ENCODE measurements at places on chromosomes 7 and 10.

GRCh38 chr7:9955138-9955537 is 1018.5 kb upstream of the PHF14 start:
- DNase-seq, result no peak

GRCh38 chr7:7311001-7311400 is 128.7 kb downstream of the C1GALT1 start:
- DNase-seq, result no peak

GRCh38 chr10:21526188-21526859 is 842 bp upstream of the SKIDA1 start:
- DNase-seq, result peak; percentile 48

DNA sequence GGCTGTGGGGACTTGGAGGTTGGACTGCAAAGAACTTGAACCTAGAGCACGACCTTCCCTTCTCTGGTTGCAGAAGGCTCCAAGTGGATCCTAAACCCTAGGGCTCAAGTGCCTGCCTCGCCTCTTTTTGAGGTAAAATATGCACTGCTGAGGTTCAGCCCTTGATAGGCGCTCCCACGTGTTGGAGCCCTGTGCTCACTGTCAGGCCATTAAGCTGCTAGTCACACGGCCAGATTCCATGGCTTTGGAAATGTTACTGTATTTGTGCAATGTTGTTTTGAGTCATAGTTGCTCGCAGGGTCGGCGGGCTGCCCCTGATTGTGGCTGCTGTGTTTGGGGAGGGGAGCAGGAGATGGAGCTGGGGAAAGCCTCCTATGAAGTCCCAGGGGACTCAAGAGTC is 39.8 kb upstream of the PCBD1 start:
- DNase-seq, result no peak

DNA sequence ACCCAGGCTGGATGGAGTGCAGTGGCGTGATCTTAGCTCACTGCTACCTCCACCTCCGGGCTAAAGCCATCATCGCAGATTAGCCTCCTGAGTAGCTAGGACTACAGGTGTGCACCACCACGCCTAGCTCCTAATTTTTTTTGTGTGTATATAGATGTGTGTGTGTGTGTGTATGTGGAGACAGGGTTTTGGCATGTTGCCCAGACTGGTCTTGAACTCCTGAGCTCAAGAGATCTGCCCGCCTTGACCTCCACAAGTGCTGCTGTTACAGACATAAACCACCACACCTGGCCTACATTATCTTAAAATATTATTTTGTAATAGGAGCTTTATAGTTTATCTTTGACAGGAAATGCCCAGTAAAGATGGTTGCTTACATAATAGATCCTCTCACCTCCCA is 25.0 kb downstream of the FOXP2 start:
- DNase-seq, result no peak

DNA sequence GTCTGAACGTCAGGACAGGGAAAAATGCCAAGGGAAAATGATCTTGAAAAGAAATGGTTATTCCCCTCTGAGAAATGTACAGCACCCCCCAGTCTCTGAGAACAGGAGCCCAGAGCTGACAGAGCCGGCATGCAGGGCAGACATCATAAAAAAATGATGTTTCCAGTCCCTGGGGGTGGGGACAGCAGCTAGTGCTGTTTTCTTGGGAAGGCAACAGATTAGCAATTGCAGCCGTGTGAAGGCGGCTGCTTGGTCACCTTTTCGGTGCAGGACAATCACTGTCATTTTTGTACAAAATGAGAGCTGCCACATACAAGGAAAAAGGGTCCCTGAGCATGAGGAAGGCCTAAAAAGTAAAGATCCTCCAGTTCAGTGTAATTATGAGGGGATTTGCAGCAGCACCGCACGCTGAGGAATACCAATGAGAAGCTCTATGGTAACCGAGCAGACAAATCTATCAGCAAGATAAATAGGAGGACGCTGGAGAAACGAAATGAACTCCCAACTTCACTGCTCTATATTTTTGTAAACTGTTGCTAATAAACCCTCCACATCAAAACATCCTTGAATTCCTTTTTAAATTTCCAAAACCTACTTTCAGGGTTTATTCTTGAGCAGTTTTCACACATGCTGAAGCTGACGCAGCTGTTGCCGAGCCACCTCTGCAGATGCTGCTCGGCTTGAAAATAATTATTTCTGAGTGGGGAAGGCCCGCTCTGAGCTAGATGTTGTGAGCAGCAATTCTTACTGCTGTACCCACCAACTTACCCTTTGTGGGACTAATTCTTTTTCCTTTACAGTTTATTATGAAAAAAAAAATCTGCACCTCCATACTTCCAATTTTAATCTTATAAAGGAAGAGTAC is 98.2 kb upstream of the NEBL start:
- DNase-seq, result no peak

- no peak for DNase-seq
These were observed 39.7 kb upstream of the SLC35B4 start for GRCh38 chr7:134356421-134356936.

DNA sequence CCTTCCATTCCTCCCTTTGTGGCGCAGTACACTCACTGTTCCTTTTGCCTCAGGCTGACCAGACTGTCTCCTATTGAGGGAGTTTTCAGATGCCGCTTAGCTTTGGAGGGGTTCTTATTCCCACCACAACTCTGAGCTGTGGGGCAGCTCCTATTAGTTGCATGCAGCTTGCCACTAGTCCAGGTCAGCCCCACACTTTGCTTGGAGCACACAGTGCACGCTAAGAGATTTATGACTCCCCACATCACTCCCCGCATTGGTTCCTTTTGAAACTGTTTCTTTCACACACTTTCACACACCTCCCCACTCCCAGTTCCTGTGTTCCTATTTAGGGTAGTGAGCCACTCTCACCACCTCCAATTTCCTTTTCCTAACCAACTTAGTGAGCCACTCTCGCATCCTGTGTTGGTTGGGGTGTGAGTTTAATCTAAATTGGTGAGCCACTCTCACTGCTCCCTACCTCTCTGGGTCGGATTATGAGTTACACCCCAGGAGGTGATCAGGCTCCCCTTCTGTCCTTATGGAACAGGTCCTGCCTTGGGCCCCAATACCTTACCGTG is 10.4 kb upstream of the ZNF485 start:
- DNase-seq, result peak; percentile 64

DNA sequence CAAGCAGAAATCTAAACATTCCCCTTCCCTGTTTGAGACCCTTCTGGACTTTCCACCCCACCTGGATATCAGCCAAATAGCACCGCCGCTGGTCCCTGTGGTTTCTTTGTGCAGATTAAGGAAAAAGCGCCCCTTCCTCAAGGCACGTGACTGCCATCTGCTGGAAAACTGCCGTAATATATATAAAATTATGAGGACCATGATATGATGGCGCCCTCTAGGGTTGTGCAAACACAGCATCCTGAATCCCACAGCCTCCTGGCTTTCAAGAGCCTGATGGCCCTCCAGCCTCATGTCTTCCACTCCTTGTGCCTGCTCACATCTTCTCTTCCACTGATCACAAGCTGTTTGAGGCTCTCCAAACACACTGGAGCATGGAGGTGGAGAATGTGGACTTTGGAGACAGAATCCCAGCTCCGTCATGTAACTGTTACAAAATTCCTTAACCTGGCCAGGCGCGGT is 121.3 kb downstream of the MYL10 start:
- DNase-seq, result peak; percentile 62

DNA sequence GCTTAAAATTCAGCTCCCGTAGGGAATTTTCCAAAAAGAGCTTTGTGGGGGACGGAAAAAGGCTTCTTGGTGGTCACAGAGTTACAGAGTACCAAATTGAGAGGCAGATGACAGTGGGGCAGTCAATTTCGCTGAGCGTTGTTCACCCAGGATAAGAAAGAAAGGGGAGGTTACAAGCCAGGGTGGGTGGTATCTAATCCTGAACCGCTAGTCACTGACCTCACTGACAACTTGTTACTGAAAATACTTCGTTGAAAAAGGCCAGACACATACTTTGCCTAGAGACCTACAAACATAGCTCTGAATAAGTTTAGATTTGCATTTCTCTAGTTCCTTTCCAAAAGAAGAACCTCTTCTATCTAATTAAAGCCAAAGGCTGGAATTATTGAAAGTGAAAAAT is at the start of gene CTNNA3:
Gene CTNNA3, minus strand, starts transcription at position 167 of the 400 bp plus-strand sequence.
- DNase-seq, result no peak

- DNase-seq, result no peak
These were observed at the start of gene KCND2 for GRCh38 chr7:120272701-120273475. Gene KCND2 (plus strand): TSS chr7:120273175.

DNA sequence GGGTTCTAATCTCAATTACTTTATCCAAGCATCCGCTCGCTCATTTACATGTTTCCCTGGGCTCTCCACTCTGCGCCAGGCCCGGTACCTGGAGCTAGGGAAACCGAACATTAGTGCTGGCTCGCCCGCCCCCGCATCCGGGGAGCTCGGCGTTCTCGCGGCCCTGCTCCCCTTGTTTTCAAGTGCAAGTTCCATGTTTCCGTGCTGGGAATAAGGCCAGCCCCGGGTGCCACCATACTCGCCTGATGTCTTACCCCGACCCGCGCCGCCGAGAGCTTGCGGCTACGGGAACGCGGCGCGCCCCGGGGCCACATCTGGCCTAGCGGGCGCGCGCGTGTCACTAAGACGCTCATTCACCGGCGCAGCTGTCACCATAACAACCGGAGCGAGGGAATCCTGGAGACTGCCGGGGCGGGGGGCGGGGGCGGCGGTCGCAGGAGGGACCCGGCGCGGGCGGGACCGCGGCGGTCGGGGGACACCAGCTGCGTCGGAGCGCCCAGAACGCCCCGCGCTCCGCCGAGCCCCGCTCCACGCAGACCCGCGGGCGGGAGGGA is at the start of gene NEURL1:
Gene NEURL1, plus strand, starts transcription at position 344 of the 554 bp plus-strand sequence. CDS start 683 bp downstream, outside the sequence.
- no peak for DNase-seq

DNA sequence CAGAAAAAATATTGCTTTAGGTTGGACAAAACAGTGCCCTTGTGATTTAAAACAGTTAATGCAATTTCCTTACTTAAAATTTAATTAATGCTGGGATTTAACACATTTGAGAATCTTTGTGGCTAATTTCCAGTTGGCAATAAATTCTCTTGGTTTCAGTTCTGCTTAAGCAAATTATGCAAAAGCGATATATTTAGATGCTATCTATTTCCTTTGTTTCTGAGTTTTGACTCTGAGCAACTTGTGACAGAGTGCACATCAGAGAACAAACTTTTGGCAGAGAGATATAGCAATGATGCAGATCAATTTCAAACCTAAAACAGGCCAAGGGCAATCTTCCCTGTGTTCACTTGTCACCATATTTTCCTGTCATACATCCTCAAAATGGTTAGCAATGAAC is 933.6 kb upstream of the ZWINT start:
- DNase-seq, result no peak

Measured in activated CD4-positive, alpha-beta T cell treated with anti-CD3 and anti-CD28 coated beads, Interleukin-2, Interleukin-4, amounts not matched to agents 100 ng/mL and 50 ng/mL, durations not matched to agents 16 hours and 8 hours (primary cell).